ENCODE measurements at places on chromosomes 16 and 17.

GRCh38 chr16:54407596-54407995, 121.0 kb upstream of the IRX3 start:
- DNase-seq = no peak

- DNase-seq = no peak
Measured at GRCh38 chr16:85646976-85647375, 33.9 kb downstream of the GSE1 start.

- DNase-seq = no peak
Measured at GRCh38 chr16:77394699-77395098, 40.1 kb downstream of the ADAMTS18 start.

- no peak for DNase-seq
Measured at GRCh38 chr16:57800200-57801097, 1.8 kb downstream of the KIFC3 start.

GRCh38 chr17:39045948-39046679, 78.9 kb upstream of the FBXO47 start:
- no peak for DNase-seq

DNA sequence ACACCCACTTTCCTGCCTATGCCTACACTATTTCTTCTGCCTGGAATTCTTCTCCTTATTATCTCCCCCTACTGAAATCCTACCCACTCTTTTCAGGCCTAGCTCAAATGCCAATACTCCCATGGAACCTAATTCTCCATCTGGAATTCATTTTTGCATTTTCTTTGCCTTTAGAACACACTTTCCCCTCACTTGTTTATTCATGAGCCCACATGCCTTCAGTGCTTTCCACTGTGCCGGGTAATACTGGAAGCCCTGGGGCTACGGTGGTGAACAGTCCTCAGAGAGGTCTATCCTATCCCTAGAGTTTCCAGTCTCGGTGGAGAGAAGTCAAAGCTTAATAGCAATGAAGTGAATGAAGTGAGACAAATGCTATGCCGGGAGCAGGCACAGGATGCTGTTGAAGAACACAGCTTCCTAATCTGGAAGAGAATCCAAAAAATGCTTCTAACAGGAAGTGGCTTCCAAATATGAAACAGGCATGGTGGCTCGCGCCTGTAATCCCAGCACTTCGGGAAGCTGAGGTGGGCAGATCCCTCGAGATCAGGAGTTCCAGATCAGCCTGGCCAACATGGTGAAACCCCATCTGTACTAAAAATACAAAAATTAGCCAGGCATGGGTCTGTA, 322.4 kb downstream of the GRIN2A start:
- DNase-seq = no peak

DNA sequence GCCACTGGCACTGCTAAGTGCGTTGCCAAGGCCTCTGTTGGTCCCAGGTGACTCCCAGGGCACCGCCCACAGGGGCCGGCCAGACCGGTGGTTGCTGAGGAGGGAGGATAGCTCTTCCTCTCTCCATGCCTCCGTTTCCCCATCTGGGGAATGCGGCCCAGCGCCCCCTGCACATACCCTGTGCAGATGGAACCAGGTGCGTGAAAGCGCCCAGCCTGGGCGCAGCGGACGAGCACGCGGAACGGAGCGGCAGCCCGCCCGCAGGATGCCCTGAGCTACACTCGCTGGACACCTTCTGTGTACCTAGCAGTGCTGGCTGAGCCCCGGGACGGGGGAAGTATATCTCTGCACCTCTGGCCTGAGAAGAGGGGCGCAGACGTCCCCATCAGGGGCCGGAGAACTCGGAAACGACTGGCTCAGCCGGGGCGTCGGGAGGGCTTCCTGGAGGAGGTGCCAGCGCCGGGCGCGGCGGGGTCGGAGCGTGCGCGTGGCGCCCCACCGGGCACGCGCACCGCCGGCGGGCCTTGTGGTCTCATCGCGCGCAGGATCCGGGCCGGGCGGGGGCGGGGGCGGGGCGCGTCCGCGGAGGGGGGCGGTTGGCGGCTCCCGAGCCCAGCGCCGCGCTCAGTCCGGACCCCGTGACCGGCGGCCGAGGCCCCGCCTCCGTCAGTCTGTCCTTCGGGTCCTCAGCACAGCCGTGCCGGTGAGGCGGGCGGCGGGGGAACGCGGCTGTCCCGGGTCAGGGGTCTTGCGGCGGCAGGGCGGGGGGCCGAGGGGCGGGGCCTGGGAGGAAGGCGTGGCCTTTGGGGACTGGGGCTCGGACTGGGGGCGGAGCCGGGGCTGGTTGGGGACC, at the start of the genes CCDC78 and HAGHL:
Gene CCDC78, minus strand, starts transcription at position 6 of the 853 bp plus-strand sequence. CDS start 76 bp downstream, outside the sequence.
Gene HAGHL, plus strand, starts transcription at position 669 of the 853 bp plus-strand sequence. CDS start 404 bp downstream, outside the sequence.
- DNase-seq = peak; percentile 64

DNA sequence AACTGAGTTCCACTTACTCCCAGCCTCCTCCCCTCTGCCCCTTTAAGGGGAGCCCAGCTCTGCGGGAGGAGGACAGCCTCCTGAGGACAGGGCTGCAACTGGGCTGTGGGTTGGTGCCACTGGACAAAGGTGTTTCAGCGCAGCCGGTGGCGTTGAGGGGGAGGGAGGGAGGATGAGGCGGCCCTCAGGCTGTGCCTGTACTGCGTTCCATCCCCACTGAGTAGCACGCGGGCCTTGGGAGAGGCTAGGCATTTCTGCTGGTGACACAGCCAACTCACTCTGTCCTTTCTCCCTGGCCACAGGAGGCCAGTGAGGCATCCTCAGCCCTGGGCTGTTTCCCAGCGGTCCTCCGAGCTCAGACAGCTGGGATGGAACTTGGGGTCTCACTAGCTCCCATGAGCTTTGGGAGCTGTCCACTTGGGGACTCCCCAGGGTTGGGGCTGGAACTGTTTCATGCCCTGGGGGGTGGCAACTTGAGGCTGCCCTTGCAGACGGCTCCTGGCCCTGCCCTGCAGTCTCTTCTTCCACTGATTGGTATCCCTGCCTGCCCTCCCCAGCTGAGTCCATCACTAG, 70.5 kb downstream of the MPRIP start:
- DNase-seq = no peak

DNA sequence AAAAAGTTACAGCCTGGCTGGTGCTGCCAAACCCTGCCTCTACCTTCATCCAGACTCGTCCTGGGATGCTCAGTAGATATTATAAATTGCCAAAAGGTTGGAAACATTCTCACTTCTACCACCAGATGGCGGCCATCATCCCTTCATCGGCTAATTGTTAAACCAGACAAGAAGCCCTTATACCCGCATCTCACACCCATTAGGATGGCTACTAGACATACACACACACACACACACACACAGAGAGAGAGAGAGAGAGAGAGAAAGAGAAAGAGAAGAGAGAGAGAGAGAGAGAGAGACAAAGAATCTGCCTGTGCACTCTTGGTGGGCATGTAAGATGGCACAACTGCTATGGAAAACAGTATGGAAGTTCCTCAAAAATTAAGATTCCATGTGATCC, 15.0 kb upstream of the SCIMP start:
- peak; percentile 65 for DNase-seq

- no peak for DNase-seq
Measured at GRCh38 chr17:74541176-74542111, 4.5 kb downstream of the CD300C start.

GRCh38 chr17:2028737-2029136, 1.2 kb upstream of the DPH1 start:
- no peak for DNase-seq

DNA sequence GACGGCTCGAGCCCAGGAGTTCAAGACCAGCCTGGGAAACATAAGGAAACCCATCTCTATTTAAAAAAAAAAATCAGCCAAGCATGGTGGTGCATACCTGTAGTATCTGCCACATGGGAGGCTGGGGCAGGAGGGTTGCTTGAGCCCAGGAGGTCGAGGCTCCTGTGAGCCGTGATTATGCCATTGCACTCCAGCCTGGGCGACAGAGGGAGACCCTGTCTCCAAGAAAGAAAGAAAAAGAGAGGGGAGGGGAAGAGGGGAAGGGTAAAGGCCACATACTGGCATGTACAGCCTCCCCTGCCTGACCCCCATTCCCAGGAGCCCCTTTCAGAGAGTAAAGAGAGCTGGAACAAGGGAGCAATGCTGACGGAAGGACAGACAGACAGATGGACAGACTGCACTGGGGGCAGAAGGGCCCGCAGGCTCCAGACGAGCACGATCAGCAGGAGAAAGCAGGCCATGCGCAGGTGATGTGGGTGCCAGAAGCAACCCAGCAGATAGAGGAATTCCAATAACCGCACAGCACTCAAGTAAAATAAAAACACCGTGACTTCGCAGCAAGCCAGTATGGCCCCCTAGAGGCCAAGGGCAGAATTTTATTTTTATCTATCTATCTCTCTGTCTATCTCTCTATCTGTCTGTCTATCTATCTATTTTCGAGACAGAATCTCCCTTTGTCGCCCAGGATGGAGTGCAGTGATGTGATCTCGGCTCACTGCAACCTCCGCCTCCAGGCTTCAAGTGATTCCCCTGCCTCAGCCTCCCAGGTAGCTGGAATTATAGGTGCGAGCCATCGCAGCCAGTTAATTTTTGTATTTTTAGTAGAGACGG, 27.1 kb upstream of the SNN start:
- peak; percentile 57 for DNase-seq

DNA sequence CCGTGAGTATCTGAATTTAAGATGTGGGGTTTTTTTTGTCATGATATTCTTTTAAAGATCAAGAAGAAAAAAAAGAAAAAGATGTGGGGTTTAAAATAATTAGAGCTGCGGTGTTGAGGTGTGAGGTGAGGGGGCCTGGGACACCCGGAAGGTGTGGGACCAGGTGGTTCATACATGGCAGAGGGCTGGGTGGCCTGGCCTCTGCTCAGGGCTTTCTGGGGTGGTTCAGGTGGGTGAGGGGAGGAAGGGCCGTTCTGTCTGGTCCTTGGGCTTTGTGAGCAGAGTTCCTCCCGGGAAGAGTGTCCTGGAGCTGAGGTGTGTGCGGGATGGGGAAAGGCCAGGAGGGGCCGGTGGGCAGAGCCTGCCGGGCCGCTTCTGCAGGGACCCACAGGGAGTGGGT, 5.0 kb downstream of the PRSS27 start:
- no peak for DNase-seq

- DNase-seq = no peak
Measured at GRCh38 chr16:74117798-74118197, 178.8 kb upstream of the PSMD7 start.

- DNase-seq = no peak
Measured at GRCh38 chr16:54342966-54343365, 56.4 kb upstream of the IRX3 start.

- no peak for DNase-seq
Measured at GRCh38 chr17:34001246-34001645, 253.8 kb upstream of the CCL2 start.

- no peak for DNase-seq
Measured at GRCh38 chr17:71679832-71680231, 441.0 kb upstream of the SOX9 start.

DNA sequence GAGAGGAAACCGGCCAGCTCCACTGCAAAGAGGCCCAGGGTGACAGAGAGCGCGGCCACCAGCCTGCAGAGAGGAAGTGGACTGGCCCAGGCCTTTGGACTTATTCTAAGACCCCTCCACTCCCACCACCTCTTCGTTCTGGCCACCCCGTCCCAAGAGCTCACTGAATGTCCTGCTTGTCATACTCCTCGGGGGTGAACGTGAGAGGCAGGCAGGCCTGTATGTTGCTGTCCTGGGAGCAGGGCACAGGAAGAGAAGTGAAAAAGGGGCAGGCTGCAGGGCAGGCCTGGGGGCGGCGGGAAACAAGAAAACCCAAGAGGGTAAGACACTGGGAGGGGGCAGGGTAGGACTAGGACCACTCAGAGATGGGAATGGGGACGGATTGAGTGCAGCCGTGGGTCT, 384 bp downstream of the TMEM107 start:
- DNase-seq = no peak

DNA sequence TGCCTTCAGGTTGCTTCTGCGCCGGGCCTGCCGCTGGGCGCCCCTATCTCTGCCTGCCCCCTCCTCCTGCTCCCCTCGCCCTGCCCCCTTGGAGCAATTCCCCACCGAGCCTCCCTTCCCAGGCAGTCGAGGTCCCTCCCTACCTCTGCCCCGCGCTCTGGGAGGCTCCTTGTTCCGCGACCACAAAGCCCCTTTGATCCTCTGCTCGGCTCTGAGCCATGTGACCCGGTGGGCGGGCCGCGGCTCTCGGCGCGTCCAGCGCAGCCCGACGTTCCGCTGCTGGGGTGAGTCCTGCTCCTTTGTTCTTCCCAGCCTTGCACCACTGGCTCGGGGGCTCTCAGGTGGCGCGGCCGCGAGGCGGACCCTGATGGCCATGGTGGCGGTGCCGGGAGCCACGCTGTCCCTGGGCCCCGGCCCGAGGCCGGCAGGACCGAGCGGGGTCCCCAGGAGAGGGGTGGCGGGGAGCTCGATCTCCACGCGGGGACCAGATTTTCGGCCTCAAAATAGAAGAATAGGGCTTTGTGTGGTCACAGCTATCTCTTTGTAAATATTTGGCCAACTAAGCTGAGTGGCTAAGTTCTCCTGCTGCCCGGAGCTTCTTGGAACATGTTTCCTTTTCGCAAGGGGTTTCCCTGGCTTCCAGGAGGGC, 310.6 kb downstream of the SEC14L1 start:
- peak; percentile 58 for DNase-seq

DNA sequence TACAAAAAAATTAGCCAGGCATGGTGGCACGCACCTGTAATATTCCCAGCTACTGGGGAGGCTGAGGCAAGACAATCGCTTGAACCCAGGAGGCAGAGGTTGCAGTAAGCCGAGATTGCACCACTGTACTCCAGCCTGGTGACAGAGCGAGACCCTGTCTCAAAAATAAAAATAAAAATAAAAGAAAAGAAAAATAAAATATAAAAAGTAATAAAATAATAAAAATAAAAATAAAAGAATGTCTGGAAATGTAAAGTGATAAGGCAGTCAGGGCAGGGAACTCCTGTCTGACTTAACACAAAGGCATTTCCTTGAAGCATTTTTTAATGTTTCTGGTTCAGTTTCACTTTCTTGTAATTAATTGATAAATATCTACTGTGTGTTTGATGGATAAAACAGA, 34.7 kb upstream of the DNAJA2 start:
- DNase-seq = no peak

GRCh38 chr17:76848670-76849069, 19.5 kb upstream of the MGAT5B start:
- DNase-seq = no peak

- no peak for DNase-seq
Measured at GRCh38 chr17:40915721-40916256, 21.7 kb downstream of the KRT23 start.

GRCh38 chr17:80529104-80529903, 15.3 kb upstream of the RPTOR start:
- no peak for DNase-seq

DNA sequence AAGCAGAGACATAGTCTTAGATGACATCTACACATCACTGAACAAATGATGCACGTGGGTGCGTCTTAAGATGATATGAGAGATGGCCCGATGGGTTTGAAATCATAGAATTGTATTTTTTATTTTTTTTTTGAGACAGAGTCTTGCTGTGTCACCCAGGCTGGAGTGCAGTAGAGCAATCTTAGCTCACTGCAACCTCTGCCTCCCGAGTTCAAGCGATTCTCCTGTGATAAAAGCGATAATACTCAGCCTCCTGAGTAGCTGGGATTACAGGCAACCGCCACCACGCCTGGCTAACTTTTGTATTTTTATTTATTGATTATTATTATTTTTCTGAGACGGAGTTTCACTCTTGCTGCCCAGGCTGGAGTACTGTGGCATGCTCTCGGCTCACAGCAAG, 5.3 kb downstream of the ST6GALNAC1 start:
- DNase-seq = no peak

All from CD4-positive, alpha-beta T cell treated with Interferon gamma for 1 hour (primary cell).